NCI-H526 (cell line): ENCODE measurements at places on chromosomes 1 and 21.

GRCh38 chr1:201004732-201005131 is 18.8 kb downstream of the KIF21B start:
- no peak for DNase-seq

DNA sequence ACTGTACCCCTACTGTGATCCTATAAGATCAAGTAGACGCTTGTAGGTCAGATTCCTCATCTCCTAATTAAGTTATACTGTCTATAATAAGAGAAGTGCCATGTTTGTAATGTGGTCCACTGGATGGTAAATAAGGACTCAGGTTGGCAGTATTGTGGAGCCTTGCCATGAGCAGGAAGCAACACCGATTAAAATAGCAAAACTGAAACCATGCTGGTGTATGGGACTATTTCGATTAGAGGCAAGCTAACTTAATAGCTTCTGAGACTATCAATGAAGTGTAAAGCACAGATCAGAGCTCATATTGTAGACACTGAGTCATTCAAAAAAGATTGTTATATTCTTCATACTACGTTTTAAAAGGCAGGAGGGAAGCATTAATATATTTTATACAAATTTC is 348.8 kb downstream of the HHAT start:
- no peak for DNase-seq

GRCh38 chr1:40185951-40186864 is 25.0 kb downstream of the RLF start:
- DNase-seq: peak; percentile 99

DNA sequence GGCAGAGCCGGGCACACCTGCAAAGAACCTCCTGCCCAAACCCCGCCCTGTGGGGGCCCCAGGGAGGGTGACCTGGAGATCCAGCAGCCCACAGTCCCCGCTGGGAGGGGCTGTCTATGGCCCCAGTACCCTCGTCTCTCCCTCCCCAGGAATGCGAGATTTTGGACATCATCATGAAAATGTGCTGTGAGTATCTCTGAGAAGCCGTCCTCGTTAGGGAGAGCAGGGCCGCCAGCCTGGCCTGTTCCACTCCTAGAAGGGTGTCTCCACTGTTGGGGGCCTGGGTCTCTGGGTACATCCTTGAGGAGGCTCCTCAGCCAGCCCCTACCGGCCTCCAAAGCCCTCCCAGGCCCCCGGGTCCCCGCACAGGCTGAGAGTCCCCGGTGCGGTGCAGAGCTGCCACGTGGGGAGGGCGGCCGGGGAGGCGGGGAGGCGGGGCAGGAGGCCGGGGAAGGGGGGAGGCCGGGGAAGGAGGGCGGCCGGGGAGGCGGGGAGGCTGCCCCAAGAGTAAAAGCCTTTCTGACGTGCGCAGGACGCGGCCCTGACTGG is 18.7 kb downstream of the COL6A1 start:
- no peak for DNase-seq

- no peak for DNase-seq
Measured at GRCh38 chr21:7951854-7952519, 2569.4 kb upstream of the TPTE start.

DNA sequence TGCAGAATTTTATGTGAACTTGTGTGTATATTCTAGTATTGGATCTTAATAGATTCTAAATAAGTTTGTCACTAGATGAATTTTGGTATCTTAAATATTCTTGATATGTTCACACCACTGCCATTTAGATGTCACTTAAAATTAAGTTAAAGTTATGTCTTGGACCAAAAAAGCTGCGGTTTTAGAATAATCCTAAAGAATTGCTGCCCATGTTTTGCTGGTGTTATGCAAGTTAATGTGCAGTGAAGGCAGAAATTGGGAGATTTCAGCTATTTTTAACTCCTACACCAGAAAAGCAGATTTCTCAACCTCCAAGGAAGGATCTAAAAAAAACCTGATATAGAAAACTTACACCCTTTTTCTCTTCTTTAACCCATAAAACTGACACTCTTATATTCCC is 757 bp downstream of the ACADM start:
- no peak for DNase-seq

GRCh38 chr1:226624526-226624925 is 76.0 kb downstream of the STUM start:
- DNase-seq: no peak

GRCh38 chr1:116365353-116365780 is 7.7 kb upstream of the ATP1A1 start:
- DNase-seq: no peak

GRCh38 chr1:234531151-234531635 is 52.2 kb upstream of the TARBP1 start:
- DNase-seq: no peak

GRCh38 chr1:52602856-52603600 is 857 bp downstream of the GPX7 start:
- peak; percentile 39 for DNase-seq

DNA sequence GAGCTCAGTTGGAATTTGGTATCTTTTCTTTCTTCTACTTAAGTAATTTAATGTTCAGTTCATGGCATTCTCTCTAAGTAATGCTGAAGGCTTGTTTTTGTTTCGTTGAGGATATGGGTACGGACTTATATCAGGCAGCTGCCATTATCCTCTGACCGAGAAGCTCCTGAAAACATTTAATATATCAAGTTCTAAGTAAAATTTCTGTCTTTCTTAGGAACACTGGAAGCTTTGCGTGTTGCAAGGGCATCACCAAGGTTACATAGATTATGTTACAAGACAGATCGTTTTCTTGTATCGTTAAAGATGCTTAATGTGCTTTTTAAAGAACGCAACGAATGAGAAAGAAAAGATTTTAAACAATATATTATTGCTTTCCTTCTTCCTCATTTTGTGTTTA is 1.0 kb upstream of the GALNT2 start:
- DNase-seq: peak; percentile 4

GRCh38 chr1:69766431-69767180 is 198.9 kb downstream of the LRRC7 start:
- no peak for DNase-seq

DNA sequence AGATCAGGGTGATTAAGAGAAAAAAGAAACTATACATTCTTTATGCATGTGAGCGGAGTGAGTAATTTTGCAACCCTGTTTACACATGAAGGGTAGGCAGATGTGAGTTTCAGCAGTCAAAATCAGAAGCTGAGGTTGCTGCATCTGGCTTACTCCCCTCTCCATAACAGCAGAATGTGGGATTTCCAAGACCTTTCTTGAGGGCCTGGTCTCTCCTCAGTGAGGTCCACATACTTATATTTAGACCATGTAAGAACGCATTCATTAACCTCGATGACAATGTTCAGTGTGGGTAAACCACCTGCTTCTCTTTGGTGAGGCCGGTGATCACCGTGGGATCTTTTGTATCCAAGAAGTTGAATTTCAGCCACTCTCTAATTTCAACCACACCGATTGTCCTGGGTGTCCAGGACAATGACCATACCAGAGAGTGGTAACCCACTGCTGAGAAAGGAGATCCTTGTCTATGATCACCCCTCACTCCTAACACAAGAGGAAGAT is 18.7 kb upstream of the RAP1A start:
- DNase-seq: no peak

GRCh38 chr1:245226203-245226499 is 71.4 kb downstream of the KIF26B start:
- DNase-seq: no peak

DNA sequence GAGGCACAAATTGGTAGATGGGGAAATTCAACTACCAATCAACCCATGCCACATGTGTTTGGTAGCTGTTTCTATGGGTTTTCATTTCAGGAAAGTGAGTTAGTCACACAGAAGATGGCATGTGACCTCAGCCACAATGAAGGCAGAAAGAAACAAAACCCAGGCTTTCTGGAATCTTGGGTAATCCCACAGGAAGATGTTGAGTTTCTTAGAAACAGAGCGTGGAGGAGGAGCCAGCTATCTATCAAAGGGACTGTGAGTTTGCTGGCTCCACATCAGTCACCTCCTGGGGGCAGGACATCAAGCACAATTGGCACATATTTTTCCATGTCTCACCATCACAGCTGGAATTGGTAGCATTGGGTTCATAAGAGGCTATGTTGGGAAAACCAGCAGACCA is 188.9 kb upstream of the PLXNA2 start:
- DNase-seq: no peak

- DNase-seq: no peak
Measured at GRCh38 chr1:18489417-18490143, 8.8 kb downstream of the KLHDC7A start.

GRCh38 chr1:12643079-12643478 is 806 bp upstream of the AADACL4 start:
- DNase-seq: no peak

- no peak for DNase-seq
Measured at GRCh38 chr21:37427221-37427620, 60.6 kb downstream of the DYRK1A start.

DNA sequence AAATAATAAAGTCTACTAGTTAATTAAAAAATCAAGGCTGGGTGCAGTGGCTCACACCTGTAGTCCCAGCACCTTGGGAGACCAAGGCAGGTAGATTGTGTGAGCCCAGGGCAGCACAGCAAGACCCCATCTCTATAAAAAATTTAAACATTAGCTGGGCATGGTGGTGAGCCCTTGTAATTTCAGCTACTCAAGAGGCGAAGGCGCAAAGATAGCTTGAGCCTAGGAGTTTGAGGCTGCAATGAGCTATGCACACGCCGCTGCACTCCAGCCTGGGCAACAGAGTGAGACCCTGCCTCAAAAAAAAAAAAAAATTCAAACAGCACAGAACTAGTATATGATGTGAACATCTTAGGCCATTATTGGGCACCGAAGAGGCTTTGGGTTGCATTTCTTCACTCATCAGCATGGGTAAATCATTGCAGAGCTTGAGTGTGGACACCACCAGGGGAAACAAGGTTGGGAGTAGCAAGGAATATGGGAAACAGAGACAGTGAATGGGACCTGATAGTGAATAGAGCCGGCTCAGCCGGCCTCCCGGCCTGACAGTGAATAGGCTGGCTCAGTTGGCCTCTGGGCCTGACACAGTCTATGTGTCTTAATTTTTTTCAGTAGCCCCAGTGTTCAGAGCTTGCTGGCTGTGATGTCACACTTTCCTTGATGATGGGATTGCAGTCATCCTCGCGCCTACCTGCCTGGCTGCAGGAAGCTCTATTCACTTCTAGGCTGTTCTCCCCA is 89.1 kb upstream of the ERRFI1 start:
- no peak for DNase-seq

DNA sequence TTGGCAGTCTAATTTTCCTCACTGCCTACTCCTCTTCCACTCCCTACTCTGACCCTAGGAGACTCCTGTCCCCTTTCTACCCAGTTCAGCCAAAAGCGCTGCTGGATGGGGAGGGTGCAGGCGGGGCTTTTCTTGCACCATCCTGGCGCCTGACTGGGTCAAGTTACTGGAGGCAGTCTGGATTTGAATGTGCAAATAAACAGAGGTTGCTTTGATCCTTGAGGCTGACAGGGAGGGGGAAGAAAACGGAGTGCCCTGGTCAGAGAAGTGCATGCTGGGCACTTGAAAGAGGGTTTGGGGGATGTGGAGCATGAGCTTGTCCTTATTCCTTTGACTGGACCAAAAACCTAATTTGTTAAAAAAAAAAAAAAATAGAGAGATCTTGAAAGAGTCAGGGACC is 76.8 kb upstream of the SOX13 start:
- DNase-seq: peak; percentile 94

DNA sequence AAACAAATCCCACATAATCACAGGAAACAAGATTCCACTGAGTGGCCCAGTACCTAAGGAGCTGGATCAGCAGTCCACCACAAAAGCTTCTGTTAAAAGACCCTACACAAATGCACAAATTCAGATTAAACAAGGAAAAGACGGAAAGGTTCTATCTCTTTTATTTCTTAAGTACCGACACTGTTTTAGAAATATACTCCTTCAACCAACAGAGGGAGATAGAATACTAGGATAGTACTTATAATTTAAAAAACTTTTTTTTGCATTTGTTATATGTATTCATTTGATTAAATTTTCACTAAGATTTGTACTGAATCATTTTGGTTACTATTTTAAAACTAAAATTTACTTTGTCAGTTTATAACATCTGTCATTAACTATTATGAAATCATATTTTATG is 12.5 kb downstream of the CDC7 start:
- no peak for DNase-seq

GRCh38 chr1:228060458-228061190 is 21.9 kb upstream of the ARF1 start:
- DNase-seq: no peak

DNA sequence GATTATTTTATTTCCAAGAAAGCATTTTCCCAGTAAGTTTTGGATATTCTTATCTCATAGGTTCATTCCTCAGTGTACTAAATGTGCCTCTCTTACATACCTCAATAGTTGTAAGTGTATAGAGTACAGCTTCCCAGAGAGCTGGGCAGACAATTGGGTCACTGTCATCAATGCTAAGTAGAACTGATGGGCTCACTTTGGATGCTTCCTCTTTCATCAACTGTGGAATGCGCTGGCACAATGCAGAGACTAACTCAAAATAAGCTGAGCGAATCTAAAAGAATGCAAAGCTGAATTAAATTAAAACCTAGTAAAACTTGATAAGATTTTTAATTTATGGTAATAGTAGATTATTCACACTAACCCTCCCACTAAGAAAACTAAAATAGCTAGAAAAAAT is 21.5 kb downstream of the LTN1 start:
- DNase-seq: no peak

- DNase-seq: no peak
Measured at GRCh38 chr1:157658571-157658970, 42.0 kb downstream of the FCRL3 start.

- no peak for DNase-seq
Measured at GRCh38 chr1:29655945-29656850, 419.9 kb downstream of the PTPRU start.

GRCh38 chr1:16375521-16376340 is 8.7 kb downstream of the SZRD1 start:
- no peak for DNase-seq

DNA sequence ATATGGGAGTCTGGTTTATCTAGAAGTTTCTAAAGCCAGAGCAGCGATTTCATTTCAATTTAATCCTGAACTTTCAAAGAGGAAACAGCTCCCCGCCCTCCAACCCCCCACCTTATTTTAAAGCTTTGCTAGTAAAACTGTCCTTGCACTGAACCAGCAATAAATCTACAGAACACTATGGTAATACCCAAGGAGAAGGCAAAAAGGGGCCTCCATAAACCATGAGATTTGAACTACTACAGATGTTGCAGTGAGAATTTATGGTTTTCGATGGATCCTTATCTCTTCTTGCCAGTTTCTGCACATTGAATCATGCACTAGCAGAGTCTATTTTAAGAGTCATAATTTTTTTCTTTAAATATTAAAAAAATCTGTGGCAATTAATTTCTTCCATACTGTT is 64.8 kb upstream of the BEND5 start:
- DNase-seq: peak; percentile 42

DNA sequence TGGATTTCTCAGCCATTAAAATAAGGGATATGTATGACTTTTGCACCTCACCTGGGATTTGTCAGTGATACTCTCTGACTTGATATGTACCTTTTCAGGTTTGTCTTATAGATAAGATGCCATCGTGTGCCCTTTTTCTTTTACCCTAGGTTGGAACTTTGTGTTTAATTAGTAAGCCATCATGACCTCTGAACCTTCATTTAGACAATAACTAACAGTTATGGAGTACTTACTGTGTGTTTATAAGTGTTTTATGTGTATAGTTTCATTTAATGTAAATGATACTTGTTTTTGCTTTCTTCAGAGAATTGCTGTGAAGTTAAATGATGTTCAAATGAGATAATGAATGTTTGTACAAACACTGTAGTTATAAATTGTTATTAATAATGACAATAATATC is 14.4 kb downstream of the HS2ST1 start:
- DNase-seq: no peak
